ENCODE measurements at places on chromosomes 16 and 17. TPM values are rescaled to one million over a fixed set of nuclear protein-coding genes. Genes with fewer than 3 reads are reported as not detected.

The RNF157 gene
- total RNA-seq, result 6.8 TPM

The GPR139 gene
- total RNA-seq, result not detected

The ABCA8 gene
- total RNA-seq, result 0.27 TPM

The MT4 gene
- not detected for total RNA-seq

The TEKT3 gene
- 0.27 TPM for total RNA-seq

The GOSR1 gene
- total RNA-seq, result 33.2 TPM

The IL17C gene
- total RNA-seq, result 0.13 TPM

The FAM171A2 gene
- total RNA-seq, result 2.5 TPM

The HS3ST3B1 gene
- total RNA-seq, result 1.0 TPM

The CSH1 gene
- total RNA-seq, result not detected

The GNGT2 gene
- total RNA-seq, result 0.75 TPM

The PYY gene
- not detected for total RNA-seq

All from A549 treated with Mapracorat at 1 μM for 4 hours (cell line).